ENCODE measurements at places on chromosomes 13 and 19.
A peak's percentile ranks its signal among the peaks of the same experiment; 100 is the strongest.

GRCh38 chr13:38784036-38784880 lies 97.4 kb downstream of the FREM2 start:
- DNase-seq = no peak

DNA sequence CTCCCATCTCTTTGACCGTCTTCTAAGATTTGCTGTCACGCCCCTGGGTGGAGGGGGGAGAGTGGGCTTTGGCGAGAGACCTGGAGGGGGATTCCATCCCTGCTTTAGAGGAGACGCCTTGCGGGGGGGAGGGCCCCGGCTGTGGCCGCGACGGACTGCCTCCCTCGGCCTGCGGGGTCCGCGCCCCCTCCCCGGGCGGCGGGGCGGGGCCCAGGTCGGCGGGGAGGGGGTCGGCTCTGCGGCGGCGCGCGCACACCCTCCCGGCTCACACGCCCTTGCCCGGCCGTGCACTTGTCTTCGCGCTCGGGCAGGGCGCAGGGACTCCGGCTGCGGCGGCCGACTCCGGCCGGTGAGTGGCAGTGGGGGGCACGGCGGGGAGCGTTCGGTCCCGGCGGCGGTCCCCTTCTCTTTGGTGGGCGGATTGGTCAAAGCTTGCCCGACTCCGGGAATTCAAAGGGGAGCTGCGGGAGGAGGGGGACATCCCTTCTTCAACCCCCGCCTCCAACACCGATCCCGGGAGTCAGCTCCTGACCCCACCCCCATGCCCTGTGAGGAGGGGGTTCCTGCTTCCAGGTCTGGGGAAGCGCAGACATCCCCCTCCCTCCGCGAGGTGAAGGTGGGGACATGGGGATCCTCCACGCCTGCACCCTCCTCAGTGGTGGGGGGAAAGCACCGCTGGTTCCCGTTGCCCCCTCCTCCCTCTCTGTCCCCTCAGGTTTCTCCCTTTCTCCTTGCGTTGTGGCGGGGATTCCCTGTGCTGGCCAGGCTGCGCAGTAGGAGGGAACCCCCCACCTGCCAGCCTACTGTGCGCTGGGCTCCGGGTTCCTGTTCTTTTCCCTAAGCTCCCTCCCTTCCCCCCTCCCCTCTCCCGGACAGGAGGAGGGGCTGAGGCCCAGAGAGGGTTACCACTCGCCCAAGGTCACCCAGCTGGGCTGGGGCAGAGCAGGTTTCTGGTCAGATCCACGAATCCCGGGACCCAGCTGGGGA lies 14.6 kb upstream of the KCNN1 start:
- DNase-seq = no peak

- DNase-seq = no peak
Observed at GRCh38 chr13:70390968-70391367, 282.7 kb upstream of the KLHL1 start.

GRCh38 chr19:30340771-30341561 lies 31.2 kb upstream of the ZNF536 start:
- peak; percentile 53 for DNase-seq

- DNase-seq = no peak
Observed at GRCh38 chr13:66492479-66492878, 737.7 kb downstream of the PCDH9 start.

- DNase-seq = no peak
Observed at GRCh38 chr19:3233116-3233515, 8.7 kb downstream of the CELF5 start.

GRCh38 chr19:16698914-16699313 lies 20.7 kb upstream of the NWD1 start:
- DNase-seq = no peak

- DNase-seq = no peak
Observed at GRCh38 chr13:80009760-80010159, 331.2 kb downstream of the SPRY2 start.

DNA sequence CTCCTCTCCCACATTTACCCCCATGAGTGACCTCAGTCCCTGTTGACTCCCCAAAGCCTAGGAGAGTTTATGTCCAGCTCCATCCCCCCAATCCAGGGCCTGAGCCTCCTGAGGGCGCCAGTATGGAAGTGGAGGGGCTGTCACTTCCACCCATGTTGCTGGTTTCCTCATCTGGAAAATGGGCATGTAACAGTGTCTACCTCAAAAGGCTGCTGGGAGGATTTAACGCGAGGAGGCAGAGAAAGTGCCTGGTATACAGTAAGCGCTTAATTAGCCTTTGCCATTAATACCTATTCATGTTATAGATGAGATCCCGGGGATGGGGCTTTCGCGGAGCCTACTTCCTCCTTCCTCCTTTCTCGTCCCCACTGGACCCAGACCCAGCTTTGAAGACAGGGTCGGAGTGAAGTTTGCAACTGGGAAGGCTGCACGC lies 476 bp downstream of the TYK2 start:
- no peak for DNase-seq

GRCh38 chr13:65844266-65844841 lies 1385.8 kb downstream of the PCDH9 start:
- DNase-seq = no peak

Measured in fibroblast of skin of right quadriceps (primary cell).